ENCODE measurements at places on chromosomes 2 and 18.

DNA sequence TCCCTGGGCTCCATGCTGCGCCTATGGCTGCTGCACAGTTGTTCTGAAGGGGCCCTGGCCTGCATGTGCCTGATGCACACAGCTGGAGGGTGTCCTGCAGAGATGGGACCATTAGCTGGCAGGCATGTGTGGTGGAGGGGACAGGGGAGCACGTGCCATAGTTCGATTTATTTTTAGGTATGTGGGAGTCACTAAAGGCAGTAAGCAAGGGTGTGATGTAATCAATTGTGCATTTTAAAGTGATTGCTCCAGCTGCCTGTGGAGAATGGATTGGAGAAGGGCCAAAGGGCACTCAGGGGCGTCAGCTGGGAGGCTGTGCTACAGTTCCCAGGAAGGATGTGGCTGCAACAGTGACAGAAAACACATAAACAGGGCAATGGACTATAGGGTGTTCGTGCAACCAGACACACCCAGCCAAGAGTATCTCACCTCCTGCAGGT, 205.1 kb downstream of the ARL4C start:
- peak; percentile 3 for DNase-seq

GRCh38 chr18:67043276-67043675, 439.4 kb upstream of the CDH19 start:
- no peak for DNase-seq

DNA sequence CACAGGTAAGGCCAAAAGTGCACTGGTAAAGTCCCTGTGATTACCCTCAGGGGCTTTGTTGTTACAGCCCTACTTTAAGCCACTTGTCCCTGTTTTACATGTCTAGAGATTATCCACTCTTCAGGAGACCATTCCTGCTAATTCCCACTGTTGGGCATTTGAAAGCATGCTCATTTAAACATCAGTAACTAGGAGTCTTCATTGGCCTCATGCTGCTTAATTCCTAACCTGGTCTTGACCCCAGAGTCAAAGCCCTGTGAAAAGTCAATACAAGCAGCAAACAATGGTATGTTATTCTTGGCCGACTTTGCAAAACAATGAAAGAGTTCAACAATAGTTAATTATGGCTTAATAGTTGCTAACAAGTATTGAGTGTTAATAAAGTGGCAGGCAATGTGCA, 23.2 kb downstream of the AFF3 start:
- DNase-seq, result no peak

GRCh38 chr2:233565685-233566140, 869 bp downstream of the USP40 start:
- peak; percentile 36 for DNase-seq

DNA sequence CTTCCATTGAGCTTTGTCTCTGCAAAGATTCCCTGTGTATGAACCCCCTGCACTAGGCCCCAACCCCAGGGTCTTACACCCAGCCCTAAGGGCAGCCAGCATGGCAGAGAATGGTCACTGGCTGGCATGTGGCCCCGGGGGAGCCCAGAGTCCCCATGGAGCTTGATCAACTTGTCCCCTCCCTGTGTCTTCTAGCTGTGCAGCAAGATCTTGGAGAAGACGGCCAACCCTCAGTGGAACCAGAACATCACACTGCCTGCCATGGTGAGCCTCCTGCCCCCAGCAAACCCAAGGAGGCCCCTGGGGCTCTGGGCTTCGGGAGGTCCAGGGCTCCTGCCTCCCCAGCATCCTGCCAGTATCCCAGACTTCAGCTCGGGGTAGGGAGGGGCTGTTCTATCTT, 81.5 kb downstream of the DYSF start:
- no peak for DNase-seq

DNA sequence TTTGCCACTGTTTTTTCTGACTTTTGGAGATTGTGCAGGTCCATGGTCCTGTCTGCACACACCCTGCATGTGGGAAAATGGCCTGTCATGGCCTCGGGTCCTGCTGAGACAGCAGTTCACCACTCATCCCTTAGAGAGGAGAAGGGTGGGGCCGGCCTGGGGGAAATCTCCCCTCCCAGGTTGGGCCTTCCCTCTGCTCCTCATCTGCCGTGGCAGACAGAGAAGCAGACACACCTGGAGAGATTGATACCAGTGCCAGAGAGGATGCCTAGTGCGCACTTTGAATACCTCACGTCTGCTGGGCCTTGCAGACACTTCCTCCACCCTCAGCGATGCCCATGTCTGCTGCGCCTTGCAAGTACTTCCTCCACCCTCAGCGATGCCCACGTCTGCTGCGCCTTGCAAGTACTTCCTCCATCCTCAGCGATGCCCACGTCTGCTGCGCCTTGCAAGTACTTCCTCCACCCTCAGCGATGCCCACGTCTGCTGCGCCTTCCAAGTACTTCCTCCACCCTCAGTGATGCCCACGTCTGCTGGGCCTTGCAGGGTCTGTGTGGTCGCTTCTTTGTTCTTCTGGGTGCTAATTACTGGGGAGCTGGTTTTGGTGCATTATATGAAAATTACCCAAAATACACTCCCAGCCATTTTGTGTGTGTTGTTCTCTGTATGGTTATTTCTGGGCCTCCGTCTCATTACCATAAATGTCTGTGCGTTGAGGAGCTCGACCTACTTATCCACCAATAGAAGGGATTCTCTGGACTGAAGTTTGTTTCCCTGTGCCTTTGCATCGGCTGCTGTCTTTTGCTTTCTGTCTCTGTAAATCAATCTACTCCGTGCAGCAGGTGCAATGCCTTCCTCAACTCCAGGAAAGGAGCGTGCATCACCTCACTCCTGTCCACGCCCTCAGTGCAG, 186.9 kb upstream of the PXDN start:
- no peak for DNase-seq

DNA sequence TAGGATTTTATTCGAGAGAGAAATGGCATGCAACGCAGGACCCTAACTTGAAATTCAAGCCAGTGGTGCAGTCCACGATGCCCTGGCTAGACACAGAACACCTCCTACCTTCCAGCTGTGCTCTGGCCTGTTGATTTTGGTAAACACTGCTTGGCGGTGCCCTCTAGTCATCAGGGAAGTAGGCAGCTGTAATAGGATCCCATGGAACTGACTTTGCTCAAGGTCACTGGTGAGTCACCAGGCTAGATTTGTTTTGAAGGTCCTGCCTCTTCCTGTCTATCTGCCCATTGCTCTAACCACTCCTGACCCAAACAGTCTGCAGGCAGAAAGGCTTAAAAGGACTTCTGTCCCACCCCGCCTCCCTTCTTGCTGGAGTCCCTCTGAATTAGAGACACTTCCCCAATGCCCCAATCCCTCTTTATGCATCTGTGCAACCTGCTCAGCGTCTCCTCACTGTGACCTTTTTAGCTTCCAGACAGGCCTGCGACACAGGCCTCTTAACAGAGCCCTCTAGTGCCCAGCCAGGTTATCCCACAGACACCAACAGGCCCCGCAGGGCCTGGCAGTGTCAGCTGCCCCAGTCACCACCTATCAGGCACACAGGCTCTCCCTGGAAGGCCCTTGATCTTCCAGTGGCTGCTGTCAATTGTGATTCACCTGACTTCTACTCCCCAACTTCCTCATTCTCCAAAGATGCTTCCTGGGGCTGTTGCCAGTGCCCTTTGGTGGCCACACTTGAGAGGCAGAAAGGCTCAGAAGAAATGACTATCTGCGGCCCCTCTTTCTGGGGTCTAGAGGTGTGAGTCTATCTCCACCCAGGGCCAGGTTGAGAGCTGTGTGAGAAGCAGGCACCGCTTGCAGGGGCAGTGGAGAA, 5.2 kb downstream of the TMEM127 start:
- peak; percentile 41 for DNase-seq

- DNase-seq, result peak; percentile 42
Measured at GRCh38 chr2:207136874-207137273, 28.9 kb downstream of the KLF7 start.

GRCh38 chr2:28802975-28803429, 7.6 kb upstream of the SPDYA start:
- no peak for DNase-seq

- peak; percentile 35 for DNase-seq
Measured at GRCh38 chr2:8656160-8656641, 25.7 kb upstream of the ID2 start.

DNA sequence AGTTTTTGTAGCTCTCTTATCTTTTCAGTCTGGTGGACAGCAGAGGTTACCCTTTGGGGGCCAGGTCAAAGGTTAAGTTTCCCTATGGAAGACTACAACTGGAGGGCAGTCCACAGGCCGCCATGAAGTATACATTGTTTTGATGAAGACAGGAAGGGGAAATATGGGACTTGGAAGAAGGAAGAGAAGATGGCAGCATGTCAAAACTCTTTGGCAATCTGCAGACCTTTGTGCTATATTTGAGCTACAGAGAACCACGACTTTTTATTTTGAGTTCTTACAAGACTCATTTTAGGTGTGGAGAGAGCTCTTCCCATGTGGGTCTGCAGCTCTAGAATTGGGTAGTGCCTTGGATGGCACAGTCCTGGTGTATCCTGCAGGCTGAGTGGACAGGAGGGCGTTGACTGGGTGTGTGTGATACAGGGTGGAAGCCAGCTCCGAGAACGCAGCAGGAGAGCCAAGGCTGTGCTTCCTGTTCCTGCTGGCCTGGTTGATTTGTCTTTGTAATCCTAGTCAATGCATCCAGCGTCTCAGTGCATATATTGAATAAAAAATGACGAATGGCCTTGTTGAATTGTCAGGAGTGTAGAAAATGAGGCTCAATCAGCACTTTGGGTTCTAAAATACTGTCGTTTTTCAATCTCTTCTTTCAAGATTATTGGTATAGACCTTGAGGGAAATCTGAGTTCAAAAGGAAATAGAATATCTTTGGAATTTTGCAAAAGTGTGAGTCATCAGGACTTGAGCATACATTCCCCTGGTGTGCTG, 11.5 kb downstream of the ITGA6 start:
- DNase-seq, result peak; percentile 11

DNA sequence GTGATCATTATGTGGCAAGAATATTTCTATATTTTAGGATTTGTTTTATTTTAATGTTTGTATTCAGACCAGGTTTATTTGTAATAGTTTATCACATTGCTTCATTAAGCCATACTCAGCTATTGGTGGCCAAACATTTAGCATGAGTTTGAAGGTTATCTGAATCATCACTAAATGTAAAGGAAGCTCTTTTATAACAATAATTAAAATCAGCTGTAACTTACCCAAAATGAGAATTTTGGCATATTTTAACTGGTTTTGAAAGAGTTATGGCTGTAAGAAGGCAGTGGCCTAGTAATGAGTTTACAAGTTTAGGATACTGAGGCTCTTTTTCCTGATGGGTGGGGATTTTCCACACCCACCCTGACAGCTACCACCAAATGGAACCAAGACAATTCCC, 177.8 kb downstream of the EN1 start:
- DNase-seq, result no peak

GRCh38 chr2:48771241-48772014, 15.9 kb upstream of the LHCGR start:
- no peak for DNase-seq

- DNase-seq, result no peak
Measured at GRCh38 chr2:7621018-7621814, 704.0 kb downstream of the RNF144A start.

DNA sequence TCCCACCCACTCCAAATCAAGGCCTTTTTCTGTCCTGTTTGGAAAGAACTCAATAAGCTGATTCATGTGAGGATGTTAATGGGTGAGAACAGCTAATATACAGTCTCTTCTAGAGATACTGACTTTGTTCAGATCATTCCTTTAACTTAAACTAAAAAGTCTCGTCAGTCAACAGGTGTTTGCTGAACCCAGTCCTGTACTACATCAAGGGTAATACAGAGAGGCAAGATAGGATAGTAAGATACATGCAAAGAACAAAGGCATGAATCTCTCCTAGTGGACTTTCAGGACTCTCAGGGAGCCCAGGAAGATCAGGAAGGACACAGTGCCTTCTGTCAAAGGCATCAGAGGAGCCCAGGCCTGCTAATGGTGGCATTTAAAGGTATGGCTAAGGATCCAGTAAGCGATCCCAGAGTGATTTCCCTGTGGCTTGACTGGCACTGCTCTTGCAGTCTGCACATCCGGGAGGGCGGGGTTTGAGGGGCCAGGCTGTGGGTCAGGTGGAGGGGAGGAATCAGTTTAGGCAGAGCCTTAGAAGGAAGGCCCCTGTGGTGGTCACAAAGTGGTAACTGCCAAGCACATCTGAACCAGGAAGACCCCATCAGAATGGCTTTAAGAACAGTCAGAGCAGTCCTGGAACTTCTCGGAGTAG, 54.0 kb downstream of the EPAS1 start:
- no peak for DNase-seq

- no peak for DNase-seq
Measured at GRCh38 chr2:19059076-19059475, 299.3 kb downstream of the OSR1 start.

DNA sequence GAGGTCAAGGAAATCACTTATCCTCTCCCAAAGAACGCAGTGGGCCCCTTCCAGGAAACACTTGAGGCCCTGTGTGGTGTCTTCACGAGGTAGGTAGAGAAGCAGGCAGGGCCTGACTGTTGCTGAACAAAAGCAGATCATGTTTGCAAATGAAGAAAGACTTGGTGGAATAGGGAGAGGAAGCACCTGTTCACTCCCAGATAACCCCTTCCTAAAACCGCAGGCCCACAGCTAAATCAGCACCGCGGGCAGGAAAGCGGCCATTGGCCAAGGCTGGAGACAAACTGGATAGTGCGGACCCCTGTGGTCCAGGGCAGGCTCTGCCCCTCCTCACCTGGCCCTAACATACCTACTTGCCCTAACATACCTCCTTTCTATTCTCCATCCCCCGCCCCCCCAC, 64.9 kb upstream of the KLHL29 start:
- DNase-seq, result no peak

GRCh38 chr2:169164311-169164710, 94.9 kb downstream of the DHRS9 start:
- DNase-seq, result no peak

DNA sequence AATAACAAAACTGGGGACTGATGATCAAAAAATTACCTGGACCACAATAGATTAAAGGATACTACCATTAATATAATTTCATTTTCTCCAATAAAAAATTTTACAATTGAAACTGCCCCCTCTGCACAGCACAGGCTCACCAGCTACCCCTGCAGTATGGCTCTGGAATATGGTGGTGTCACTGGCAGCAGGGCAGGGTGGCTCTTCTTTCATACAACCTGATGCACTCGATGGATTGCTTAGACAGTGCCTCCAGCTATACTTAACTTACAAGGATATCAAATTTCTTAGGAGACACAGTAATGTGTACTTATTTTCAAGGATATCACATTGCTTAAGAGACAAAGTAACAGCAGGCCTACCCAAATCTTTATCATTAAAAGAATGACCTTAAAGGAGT, 124.0 kb downstream of the PRELID3A start:
- DNase-seq, result no peak

- DNase-seq, result peak; percentile 48
Measured at GRCh38 chr2:222656526-222657446, 894 bp upstream of the FARSB start.
